ENCODE measurements at places on chromosomes 6 and 20. TPM values are rescaled to one million over a fixed set of nuclear protein-coding genes. Genes with fewer than 3 reads are reported as not detected.

DNA sequence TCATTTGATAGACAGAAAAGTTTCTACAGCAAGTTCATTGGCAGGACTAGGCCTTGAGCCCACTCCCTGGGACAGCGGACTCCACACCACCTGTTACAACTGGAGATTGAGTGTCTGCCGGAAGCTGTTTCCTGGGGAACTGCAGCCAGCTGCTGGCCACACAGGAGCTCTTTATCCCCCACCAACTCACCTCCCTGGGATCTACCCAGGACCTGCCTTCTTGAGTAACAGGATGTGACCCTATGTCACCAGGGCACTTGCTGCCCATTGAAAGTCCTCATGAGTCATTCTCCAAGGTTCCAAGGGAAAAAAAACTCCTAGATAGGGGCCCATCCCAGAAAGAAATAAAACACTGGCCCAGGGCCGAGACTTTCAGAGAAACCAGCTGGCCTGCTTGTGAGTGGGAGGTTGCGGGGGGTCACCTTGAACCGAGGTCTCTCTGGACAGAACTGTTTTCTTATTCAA, 37.4 kb upstream of the SLC9A8 start:
- H3K27ac ChIP-seq: no peak overlapping the region
- DNase-seq: no peak
- H3K4me3 ChIP-seq: no peak overlapping the region
- peaks cover 30% of the 10 kb centered on the region for H3K4me1 ChIP-seq
- H3K36me3 ChIP-seq: peaks cover 2% of the 10 kb centered on the region

GRCh38 chr6:339480-339879, 47.2 kb downstream of the DUSP22 start:
- H3K36me3 ChIP-seq: peaks cover 7% of the 10 kb centered on the region
- peaks cover 84% of the 10 kb centered on the region for H3K4me1 ChIP-seq
- peak; percentile 44 for DNase-seq
- peak overlapping the region; percentile 88 for H3K27ac ChIP-seq

Gene SMLR1
- not detected for total RNA-seq

GRCh38 chr6:116876107-116876506, 935 bp upstream of the RFX6 start:
- H3K36me3 ChIP-seq: no peaks in the 10 kb centered on the region
- H3K4me1 ChIP-seq: peaks cover 8% of the 10 kb centered on the region
- no peak for DNase-seq
- H3K27ac ChIP-seq: no peak overlapping the region
- H3K4me3 ChIP-seq: no peak overlapping the region
- peaks cover 26% of the 10 kb centered on the region for H3K27me3 ChIP-seq

Gene ADGB
- total RNA-seq: not detected

DNA sequence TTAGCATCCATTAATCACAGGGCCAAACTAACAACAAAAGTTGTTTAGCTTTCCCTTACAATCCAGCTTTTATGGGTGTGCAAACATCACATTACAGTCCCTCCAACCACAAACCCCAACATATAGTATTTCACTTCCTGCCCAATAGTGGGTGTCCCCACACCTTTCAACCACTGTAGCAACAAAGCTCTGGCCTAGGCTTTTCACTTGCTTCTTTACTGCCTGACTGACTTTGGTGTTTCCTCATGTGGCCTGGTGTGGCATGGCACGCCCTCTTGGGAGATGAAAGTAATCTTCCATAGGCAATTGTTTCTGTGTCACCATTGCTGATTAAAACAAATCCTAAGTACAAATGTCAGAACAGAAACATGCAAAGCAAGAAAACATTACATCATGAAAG, 46.3 kb downstream of the MCM8 start:
- no peaks in the 10 kb centered on the region for H3K27me3 ChIP-seq
- peaks cover 41% of the 10 kb centered on the region for H3K36me3 ChIP-seq
- DNase-seq: peak; percentile 81
- peak overlapping the region; percentile 6 for H3K4me3 ChIP-seq
- peak overlapping the region; percentile 78 for H3K27ac ChIP-seq
- H3K4me1 ChIP-seq: peaks cover 41% of the 10 kb centered on the region

GRCh38 chr6:16305246-16305725, 66.9 kb downstream of the GMPR start:
- no peaks in the 10 kb centered on the region for H3K27me3 ChIP-seq
- no peak for DNase-seq

- DNase-seq: no peak
- H3K4me3 ChIP-seq: no peak overlapping the region
- H3K36me3 ChIP-seq: no peaks in the 10 kb centered on the region
- H3K4me1 ChIP-seq: peaks cover 3% of the 10 kb centered on the region
- no peak overlapping the region for H3K27ac ChIP-seq
Measured at GRCh38 chr20:50323777-50324775, 133.4 kb downstream of the CEBPB start.

GRCh38 chr20:60271597-60271996, 313.4 kb downstream of the CDH26 start:
- no peak for DNase-seq
- H3K27ac ChIP-seq: no peak overlapping the region
- peaks cover 6% of the 10 kb centered on the region for H3K27me3 ChIP-seq
- no peaks in the 10 kb centered on the region for H3K4me1 ChIP-seq
- H3K4me3 ChIP-seq: no peak overlapping the region

DNA sequence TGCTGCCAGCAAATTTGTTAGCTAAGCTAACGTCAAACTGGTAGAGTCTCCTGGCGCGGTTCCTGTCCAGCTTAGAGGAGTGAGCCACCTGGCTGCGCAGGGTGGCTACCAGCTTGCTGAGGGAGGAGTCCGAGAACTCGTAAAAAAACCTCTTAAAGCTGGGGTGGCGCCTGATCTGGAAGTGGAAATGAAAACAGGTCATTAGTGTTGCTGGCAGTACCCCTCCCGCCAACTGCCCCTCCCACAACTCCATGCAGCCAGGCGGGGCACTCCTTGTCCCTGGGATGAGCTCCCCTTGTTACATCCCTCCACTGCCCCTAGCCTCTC, 17.3 kb downstream of the BNIP5 start:
- H3K36me3 ChIP-seq: no peaks in the 10 kb centered on the region
- DNase-seq: no peak

DNA sequence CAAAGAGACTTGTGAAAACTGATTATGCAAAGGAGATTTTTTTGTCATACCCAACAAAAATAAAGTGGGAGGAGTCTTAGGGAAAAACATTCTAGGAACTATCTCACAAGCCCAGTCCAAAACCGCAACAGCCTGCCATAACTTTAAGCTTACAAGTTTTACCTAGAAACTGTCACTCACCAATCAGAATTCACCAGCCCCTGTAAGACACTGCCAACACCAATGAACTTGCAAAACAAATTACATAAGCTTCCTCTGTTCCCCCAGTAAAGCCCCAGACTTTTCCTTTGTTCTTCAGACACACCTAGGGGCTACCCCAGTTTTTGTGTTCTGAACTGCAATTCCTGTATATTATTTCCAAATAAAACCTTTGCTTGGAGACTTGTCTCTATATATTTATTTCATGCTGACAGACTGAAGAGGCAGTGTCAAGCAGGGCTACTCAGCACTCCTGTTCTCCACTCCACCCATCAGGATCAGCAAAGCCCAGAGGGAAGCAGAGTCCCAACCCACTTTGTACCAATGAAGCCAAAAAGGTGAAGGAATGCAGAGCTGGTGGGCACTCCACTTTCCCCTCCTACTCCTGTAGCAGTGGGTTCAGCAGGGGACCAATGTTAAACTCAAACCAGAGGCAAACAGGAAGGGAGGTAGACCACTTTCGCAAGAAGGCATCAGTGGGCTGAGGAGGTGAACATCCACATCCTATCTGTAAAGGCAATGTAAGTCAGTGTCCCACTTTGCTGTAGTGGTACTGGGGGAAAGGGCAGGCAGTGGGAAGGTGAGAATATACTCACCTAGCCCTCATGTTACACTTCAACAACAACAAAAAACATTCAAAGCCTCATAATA, 142.5 kb upstream of the RUNX2 start:
- H3K36me3 ChIP-seq: peaks cover 22% of the 10 kb centered on the region
- peak; percentile 40 for DNase-seq
- peak overlapping the region; percentile 85 for H3K27ac ChIP-seq
- H3K27me3 ChIP-seq: no peaks in the 10 kb centered on the region
- peaks cover 37% of the 10 kb centered on the region for H3K4me1 ChIP-seq
- peak overlapping the region; percentile 38 for H3K4me3 ChIP-seq

DNA sequence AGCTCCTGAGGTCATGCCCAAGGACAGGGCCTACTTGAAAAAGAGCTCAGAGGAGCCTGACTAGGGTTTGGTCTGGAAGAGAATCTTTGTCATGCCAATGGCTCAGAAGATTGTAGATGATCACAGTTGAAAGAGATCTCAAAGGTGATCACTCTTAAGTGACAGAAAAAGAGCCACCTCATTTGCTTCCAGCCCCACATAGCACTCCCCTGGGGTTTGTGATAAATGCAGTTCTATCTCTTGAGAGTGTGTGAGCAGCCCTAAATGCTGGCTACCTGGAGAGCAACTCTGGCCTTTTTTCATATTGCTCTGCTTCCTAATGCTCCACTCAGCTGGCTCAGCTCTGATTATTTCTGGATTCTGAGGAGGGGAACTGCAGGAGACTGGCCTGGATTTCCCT, 39.3 kb downstream of the KLHL32 start:
- H3K36me3 ChIP-seq: no peaks in the 10 kb centered on the region
- H3K27me3 ChIP-seq: no peaks in the 10 kb centered on the region
- no peaks in the 10 kb centered on the region for H3K4me1 ChIP-seq
- H3K27ac ChIP-seq: no peak overlapping the region
- DNase-seq: no peak

DNA sequence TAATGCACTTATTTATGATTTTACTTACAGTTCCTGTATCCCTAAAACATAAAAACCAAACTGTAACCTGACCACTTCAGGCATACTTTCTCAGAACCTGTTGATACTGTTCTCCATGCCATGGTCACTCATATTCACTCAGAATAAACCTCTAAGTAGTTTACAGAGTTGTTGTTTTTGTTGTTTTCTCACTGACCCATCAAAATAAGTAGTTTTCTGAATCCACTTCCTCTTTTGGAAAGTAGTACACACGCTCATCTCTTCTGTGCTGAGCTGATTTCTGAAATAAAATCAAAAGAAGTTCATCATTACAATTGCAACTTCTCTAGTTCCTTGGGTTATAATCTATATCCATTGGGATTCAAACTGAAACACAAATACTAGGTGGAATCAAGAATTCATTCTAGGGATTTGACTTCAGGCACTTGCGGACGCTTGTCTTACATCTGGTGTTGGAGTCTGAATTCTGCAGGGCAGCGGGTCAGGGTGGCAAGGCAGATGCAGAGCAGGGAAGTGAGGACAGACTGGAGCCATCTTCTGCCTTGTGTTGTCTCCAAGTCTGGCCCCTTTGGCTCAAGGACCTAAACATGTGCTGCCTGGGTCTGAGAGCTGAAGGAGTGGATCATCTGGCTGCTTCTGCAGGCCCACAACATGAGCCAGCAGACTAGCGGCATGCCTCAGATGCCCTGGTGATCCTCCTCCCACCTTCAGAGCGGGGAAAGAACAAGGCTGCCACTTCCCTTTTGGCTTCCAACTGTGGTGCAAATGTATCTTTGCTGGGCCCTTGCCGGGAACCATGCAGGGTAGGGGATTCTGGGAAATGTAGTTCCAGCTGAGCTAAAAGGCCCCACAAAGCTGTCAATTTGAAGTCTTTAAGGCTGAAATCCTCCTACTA, 167.9 kb upstream of the MYLIP start:
- no peak overlapping the region for H3K4me3 ChIP-seq
- DNase-seq: no peak
- H3K4me1 ChIP-seq: peaks cover 23% of the 10 kb centered on the region
- no peaks in the 10 kb centered on the region for H3K27me3 ChIP-seq
- H3K27ac ChIP-seq: no peak overlapping the region

Gene IMPG1
- not detected for total RNA-seq

GRCh38 chr20:48681201-48681872, 146.5 kb downstream of the PREX1 start:
- no peak overlapping the region for H3K4me3 ChIP-seq
- DNase-seq: no peak
- H3K36me3 ChIP-seq: peaks cover 45% of the 10 kb centered on the region

Gene LGSN
- total RNA-seq: not detected

Gene RIPPLY2
- total RNA-seq: not detected

- H3K4me1 ChIP-seq: no peaks in the 10 kb centered on the region
- H3K27me3 ChIP-seq: no peaks in the 10 kb centered on the region
- H3K27ac ChIP-seq: no peak overlapping the region
- DNase-seq: no peak
- no peak overlapping the region for H3K4me3 ChIP-seq
Measured at GRCh38 chr6:80544555-80544954, 438.1 kb downstream of the BCKDHB start.

GRCh38 chr6:75906871-75907270, 157.8 kb downstream of the MYO6 start:
- H3K36me3 ChIP-seq: no peaks in the 10 kb centered on the region
- H3K4me1 ChIP-seq: no peaks in the 10 kb centered on the region

Gene CD109
- 4.4 TPM for total RNA-seq

DNA sequence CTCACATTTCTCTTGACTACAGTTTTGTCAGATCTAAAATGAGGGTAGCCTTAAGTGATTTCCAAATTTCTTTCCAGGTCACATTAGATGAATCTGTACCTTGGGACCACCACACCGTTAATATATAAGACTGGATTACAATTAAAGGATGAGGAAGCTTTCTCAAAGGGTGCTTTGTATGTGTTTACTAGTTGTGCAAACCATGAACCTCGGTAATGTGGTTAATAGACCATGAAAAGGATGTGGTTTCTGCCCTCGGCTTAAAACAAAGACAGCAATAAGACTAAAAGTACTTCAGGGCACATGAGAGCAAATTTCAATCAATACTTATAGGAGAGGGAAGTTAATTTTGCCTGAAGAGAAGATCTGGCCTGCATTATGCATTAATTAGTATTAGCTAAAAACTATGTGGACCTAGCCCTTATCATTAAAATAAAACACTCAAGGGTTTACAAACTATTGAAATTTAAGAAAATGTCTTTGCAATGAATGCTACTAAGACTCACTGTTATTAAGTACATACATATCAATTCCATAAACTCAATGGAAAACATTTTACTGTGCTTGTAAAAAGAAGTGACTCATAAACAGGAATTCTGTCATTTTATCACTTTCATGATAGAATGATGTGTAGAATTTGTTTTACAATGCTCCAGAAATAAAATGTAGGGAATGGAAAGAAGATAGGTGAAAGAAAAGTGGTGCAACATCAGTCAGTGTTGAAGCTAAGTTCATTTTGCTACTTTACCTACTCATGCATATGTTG, 936 bp upstream of the TMX4 start:
- no peak overlapping the region for H3K27ac ChIP-seq
- DNase-seq: peak; percentile 60
- peaks cover 4% of the 10 kb centered on the region for H3K36me3 ChIP-seq
- peaks cover 7% of the 10 kb centered on the region for H3K27me3 ChIP-seq
- peaks cover 9% of the 10 kb centered on the region for H3K4me1 ChIP-seq

- DNase-seq: peak; percentile 46
- H3K27me3 ChIP-seq: no peaks in the 10 kb centered on the region
- no peak overlapping the region for H3K4me3 ChIP-seq
- peaks cover 65% of the 10 kb centered on the region for H3K36me3 ChIP-seq
- H3K27ac ChIP-seq: peak overlapping the region; percentile 82
Measured at GRCh38 chr6:161111261-161111660, 119.7 kb downstream of the MAP3K4 start.

GRCh38 chr6:100461917-100462705, 2.6 kb downstream of the SIM1 start:
- DNase-seq: no peak
- peaks cover 13% of the 10 kb centered on the region for H3K36me3 ChIP-seq
- H3K27ac ChIP-seq: no peak overlapping the region
- H3K27me3 ChIP-seq: peaks cover 82% of the 10 kb centered on the region
- H3K4me1 ChIP-seq: peaks cover 8% of the 10 kb centered on the region
- H3K4me3 ChIP-seq: no peak overlapping the region

Gene DEFB113
- not detected for total RNA-seq

Measured in activated CD8-positive, alpha-beta T cell treated with anti-CD3 and anti-CD28 coated beads, Interleukin-2, amount 10 ng/mL, durations not matched to agents 7 days and 5 days (primary cell).